Activated T-cell treated with anti-CD3 and anti-CD28 coated beads for 4 hours (primary cell): ENCODE measurements at places on chromosomes 5 and 9.

DNA sequence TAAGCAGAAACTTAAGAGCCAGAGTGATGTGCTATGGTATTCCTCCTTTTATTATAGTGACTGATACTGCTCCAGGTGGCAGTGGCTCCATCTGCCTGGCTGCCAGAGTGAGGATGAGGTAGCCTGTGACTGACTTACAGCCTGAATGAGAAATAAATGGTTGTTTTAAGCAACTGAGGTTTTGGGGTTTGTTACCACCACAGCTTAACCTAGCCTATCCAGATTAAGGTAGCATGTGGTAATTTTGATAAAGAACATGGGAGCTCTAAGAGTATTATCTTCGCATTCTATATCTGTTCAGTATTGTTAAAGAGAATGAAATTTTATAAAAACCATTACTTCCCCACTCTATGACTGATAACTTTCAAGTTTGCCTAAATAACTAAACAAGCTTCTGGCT lies 39.0 kb downstream of the GOLPH3 start:
- no peak for DNase-seq

GRCh38 chr9:90124961-90125360 lies 517.7 kb downstream of the DIRAS2 start:
- DNase-seq: no peak

DNA sequence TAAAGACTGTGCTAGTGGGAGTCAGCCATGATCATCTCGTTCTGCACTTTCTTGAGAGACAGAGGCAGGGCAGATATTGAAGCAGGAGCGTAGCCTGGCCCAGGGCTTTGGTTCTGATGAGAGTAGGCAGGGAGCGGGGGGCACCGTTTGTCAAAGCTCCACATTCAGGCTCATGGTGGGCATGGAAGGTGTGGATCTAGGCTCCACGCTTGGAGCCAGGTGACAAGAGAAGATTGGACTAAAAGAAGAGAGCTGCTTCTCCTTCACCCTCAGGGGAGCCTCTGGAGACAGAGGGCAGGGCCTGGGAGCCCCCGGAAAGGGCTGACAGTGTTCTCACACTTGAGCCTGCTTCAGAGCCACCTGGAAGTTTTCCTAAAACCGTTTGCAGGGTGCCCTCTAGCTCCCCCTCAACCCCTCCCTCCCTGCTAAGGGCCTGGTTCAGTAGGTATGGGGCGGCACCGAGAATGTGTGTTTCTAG lies 24.7 kb upstream of the FCN2 start:
- no peak for DNase-seq

DNA sequence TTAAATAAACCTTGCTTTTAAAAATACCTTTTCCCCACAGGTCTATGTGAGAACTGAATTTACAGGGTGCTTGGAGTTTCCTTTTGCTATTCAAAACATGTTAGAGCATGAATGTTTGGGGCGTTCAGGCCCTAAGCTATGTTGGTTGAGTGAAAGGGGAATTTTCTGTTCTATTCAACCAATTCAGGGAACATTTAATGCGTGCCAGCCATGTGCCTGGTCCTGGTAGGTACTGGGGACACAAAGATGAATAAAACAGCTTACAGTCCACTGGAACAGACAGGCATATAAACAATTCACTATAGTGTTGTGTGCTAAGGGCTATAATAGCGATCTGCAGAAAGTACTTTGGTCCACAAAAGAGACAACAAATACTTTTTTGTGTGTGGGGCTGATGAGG lies 108.5 kb downstream of the ZSWIM6 start:
- no peak for DNase-seq

GRCh38 chr5:135488727-135489465 lies 36.7 kb upstream of the TIFAB start:
- DNase-seq: no peak

- DNase-seq: no peak
Measured at GRCh38 chr9:2486988-2487387, 134.6 kb upstream of the VLDLR start.

- no peak for DNase-seq
Measured at GRCh38 chr9:36118706-36119105, 17.8 kb upstream of the GLIPR2 start.

DNA sequence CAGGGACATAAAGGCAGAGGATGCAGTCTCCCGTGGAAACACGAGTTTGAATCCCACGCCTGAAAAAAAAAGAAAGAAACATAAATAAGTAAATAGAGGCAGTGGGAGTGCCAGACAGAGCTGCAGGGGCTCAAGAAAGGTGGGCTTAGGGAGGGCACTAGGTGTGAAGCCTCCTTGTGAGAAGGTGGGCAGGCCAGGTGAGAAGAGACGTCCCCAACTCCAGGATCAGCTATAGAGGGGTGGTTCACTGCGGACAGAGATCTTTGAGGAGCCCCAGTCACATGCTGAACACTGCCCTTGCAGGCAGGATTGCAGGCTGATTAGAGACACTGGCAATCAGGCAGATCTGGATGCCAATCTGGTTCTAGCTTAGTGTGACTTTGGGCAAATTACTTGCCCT lies 172.1 kb downstream of the RGS3 start:
- no peak for DNase-seq

GRCh38 chr9:20397348-20397747 lies 225.0 kb downstream of the MLLT3 start:
- DNase-seq: no peak

DNA sequence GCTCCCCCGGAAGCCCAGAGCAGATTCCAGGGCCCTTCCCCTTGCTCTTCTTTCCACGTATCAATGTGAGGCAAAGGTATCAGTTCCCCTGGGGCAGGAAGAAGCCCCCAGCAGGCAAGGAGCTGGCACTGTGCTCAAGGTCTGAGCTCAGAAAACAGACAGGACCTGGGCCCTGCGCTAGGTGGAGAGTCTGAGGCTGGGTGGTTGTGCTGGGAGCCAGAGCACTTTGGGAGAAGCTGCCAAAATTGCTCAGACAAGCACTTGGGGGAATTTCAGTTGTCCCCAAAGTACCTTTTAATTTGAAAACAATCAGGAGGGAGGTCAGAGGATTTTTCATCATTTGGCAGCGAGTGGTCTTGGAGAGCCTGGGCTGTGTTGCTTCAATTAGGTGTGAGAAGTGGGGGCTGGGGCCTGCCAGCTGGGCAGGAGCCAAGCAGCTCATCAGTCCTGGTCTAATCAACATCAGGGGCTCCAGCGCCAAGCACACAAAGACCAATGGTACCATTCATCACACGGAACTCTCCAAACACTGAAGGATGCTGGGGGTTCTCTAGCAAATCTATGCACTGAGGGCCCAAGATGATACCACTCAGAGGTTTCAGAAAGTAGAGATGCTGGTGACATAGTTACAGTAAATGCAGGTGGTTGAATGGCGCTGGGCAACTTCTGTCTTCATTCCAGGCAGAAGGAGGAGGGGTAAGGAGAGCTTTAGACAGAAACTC lies 176.5 kb downstream of the SNX18 start:
- no peak for DNase-seq
